ENCODE measurements at places on chromosomes 5 and 9.

- no peak for ATAC-seq
These were observed 418.5 kb upstream of the RORB start for GRCh38 chr9:74078647-74079046.

- no peak for ATAC-seq
These were observed 201.2 kb downstream of the NXNL2 start for GRCh38 chr9:88736136-88736637.

DNA sequence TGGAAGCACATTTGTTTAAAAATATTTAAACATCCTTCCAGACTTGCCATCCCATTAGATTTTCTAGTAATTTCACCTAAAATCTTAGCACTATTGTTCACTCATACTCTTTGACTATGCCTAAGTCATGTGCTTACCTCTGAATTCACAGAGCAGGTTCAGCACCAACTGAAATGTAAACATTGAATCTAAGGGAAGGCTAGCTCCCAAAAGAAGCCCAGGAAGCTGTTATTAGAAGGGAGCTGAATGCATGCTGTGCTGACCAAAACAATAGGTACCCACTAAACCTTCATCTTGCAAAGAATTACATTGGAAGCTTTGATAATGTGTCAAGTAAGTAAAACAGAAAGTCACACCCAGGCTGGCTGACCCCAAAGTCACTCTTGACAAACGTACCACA lies 571.3 kb downstream of the GABRG2 start:
- ATAC-seq: no peak

DNA sequence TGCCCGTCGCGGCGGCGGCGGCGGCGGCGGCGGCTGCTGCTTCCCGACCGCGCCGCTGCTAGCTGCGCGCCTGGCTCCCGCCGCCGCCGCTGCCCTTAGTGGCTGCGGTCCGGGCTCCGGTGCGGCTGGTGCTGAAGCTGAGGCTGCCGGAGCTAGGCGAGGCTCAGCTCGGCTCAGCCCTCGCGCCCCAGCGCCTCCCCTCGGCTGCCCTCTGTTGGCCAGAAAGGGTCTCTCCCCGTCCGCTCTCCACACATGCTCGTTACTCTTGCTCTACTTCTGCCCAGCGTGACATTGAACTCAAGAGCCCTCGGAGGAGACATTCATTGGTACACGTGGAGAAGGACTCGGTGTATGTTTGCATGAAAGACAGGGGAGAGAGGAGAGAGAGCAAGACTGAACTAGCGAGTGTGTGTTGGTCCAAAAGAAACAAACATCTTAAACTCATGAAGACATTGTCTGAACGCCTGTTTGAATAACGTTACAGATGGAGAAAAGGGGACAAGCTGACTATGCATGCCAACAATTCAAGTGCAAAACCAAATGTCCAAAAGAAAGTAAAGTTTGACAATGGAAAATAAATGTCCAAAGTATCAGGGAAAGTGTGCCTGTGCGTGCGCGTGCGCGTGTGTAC lies at the start of gene HCN1:
Gene HCN1 (minus strand): TSS at position 175 of the 631 bp plus-strand sequence.
- ATAC-seq: peak; percentile 97
